ENCODE measurements at places on chromosomes 3 and 15.

DNA sequence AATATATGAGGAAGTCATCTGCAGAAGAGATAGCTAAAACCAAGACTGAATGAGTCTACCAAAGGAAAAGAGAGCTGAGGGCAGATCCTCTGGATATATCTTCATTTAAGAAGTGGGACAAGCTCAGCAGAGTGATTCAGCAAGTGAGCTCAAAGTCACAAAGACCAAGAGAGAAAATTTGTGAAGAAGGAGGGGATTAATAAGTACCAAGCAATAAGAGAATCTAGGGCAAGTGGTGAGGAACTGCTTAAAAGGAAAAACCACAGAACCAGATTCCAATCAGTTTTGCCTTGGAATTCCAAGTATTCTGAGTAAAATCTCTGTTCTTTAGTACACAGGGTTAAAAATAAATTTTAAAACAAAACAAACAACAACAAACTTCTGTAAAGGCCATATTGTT lies 3.6 kb downstream of the EHHADH start:
- no peak for DNase-seq

DNA sequence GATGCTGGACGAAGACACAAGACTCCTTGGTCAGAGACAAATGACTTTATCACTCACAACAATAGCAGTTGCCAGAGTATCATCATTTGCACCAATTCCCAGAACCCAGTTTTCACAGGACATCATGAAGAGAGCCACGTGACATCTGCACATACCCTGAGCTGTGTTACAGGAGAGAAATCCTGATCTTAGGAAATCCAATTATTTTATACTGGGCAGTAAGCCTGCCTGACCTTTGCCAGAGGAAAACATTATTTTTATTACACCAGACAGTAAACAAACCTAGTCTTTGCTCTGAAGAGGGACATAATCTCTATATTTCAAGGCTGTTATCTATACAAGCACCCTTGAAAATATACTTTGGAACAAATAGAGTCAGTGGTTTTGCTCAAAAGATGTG lies 77.4 kb downstream of the ZBBX start:
- DNase-seq: no peak

DNA sequence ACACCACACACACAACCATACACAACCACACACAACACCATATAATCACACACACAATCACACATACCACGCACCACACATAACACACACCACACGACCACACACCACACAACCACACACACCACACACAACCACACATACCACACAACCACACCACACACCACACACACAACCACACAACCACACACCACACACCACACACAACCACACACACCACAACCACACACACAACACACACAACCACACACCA lies 24.2 kb downstream of the CPN2 start:
- no peak for DNase-seq

GRCh38 chr3:115218859-115219258 lies 71.8 kb upstream of the ZBTB20 start:
- DNase-seq: no peak

- DNase-seq: no peak
These were observed 34.3 kb downstream of the DNAH1 start for GRCh38 chr3:52350416-52350815.

DNA sequence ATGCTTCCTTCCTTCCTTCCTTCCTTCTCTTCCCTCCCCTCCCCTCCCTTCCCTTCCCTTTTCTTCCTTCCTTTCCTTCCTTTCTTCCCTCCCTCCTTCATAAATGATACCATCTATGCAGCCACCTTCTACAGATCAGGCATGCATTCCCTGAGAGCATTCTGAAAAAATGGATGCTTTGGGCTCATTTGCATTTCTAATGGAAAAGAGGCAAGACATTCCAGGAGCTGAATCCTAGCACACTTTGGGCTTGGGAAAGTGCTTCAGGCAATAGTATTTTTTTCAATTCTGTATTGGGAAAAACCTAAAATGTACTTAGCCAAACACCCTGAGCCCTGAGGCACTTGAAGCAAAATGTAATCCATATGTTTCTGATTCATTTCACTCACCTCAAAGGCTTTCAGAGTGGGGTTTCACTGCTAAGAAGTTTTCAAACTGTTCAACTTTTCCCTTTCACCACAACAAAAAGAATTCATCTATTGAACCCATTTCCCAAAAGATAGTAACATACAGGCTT lies 220.1 kb upstream of the RORA start:
- no peak for DNase-seq

Data from stimulated activated CD8-positive, alpha-beta memory T cell treated with anti-CD3 and anti-CD28 coated beads, Interleukin-4, amount 100 ng/mL, for 4 hours (primary cell).